Hematopoietic multipotent progenitor cell treated with erythropoietin and hydrocortisone succinate and interleukin-3 and kit ligand, for 4 days (in vitro differentiated cells): ENCODE measurements at places on chromosomes 2 and 18.

DNA sequence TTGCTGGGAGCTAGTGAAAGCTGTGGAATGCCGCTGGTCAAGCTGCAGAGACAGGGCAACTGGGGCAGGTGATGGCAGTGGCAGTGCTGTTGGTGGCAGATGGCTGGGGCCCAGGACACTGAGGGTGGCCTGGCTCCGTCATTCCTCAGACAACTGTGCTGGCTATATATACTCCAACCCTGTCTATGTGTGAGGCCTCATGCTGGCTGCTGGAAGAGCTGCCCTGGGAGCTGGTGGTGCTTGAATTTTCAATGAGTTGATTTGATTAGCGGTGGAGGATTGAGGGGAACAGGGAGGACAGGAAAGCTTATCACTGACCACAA is 66.5 kb upstream of the TMEM200C start:
- DNase-seq, result no peak

DNA sequence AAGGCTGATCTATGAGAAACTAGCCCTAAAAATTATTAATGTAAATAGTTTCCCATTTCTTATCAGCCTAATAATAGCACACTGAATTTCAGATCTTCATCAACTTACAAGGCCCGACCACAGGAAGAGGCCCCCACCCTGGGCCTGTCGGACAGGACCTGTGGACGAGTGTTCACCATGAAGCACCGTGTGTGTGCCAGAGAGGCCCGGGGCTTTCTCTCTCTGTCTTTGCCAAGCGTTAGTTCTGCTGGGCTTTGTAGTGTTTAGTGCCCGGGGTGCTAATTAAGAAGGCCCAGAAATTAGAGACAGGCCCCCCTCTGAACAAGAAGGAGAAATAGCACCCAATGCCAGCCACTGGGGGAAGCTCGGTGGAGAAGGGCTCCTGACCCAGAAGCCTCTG is 265.7 kb downstream of the TWIST2 start:
- DNase-seq, result peak; percentile 31

- DNase-seq, result peak; percentile 67
These were observed 1.2 kb downstream of the SLC35F5 start for GRCh38 chr2:113755035-113755834.

GRCh38 chr2:47843407-47843806 is 60.5 kb downstream of the MSH6 start:
- no peak for DNase-seq

DNA sequence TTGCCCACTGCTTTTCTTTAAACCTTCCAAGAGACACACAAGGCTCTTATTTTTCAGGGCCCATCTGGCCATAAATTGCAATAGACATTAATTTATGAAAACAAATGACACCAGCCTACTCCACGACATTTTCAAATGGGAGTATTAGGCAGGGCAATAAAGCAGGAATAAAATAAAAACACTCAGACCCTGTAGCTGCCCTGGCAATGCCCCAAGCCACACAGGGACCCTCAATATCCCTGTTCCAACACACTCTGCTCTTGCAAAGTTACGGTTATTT is 550.8 kb upstream of the TNP1 start:
- no peak for DNase-seq

- peak; percentile 83 for DNase-seq
These were observed 12.8 kb upstream of the IHH start for GRCh38 chr2:219073413-219074129.

- DNase-seq, result no peak
These were observed 167.0 kb downstream of the BCL11A start for GRCh38 chr2:60386436-60386835.

- peak; percentile 69 for DNase-seq
These were observed 50.0 kb downstream of the RBBP8 start for GRCh38 chr18:22983175-22983574.

GRCh38 chr2:169683054-169683424 is 11.2 kb downstream of the CFAP210 start:
- DNase-seq, result no peak
